Stimulated activated CD4-positive, alpha-beta T cell treated with anti-CD3 and anti-CD28 coated beads, Interleukin-12 subunit alpha, Interleukin-12 subunit beta, amount 100 ng/mL, for 24 hours (primary cell): ENCODE measurements at places on chromosomes 1 and 21.

DNA sequence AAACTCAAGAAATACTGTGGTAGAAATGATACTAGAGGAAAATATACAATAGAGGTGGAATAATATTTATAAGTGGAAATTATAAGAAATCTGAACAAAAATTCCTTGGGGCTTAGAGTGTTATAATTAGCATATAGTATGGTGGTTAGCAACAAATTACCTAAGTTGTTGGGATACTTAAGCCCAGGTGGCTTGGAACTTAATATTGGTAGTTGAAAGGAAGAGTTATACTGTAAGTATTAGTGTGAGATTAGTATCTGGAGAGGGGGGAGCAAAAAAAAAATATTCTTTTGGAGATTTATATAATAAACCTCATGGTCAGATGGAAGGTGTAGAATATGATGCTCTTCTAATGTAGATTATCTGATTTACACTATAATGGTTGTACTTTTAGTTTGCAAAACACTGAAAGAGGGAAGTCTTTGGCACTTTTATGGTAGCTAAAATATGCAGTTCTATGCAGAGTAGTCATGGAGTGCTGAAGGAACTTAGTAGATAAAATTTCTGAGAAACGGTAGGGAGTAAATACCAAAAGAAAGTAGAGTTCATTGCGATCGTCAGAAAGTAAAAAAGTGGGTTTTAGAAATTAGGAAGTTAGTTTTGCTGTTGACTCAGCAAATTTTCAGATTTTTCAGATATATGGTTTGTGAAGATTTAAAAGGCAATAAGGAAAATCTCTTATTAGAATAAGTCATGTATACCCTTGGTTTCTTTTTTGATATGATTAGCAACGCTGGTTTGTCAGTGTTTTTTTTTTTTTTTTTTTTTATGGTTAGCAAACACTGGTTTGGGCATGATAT lies 45.7 kb downstream of the MTF2 start:
- DNase-seq = no peak

- DNase-seq = no peak
Measured at GRCh38 chr1:44412601-44413000, 7.5 kb downstream of the RNF220 start.

- DNase-seq = no peak
Measured at GRCh38 chr21:30256100-30256499, 26.6 kb downstream of the KRTAP24-1 start.

DNA sequence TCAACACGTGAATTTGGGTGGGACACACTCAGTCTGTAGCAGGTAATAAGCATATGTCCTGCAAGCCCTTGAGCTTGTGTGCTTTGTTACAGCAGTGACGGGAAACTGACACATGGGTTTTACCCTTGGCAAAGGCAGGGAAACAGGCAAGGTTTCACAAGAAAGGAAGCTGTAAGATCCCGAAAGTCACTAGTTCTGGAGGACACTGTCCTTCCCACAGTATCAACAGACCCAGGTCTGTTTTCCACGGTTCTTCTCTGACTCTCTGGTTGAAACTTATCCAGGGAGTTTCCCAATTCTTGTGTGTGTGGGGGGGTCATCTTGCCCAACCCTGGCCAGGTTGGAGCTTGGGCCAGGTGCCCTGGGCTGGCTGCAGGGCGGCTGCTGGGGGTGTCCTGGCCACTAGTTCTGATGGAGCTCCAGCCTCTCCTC lies 29.3 kb upstream of the ZBTB21 start:
- DNase-seq = no peak

DNA sequence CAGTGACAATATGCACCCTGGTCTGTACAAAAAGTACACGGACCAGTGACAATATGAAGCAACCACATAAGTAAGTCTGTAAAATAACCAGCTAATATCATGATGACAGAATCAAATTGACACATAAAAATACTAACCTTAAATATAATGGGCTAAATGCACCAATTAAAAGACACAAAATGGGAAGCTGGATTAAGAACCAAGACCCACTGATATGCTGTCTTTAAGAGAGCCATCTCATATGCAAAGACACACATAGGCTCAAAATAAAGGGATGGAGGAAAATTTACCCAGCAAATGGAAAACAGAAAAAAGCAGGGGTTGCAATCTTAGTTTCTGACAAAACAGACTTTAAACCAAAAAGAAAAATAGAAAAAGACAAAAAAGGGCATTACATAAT lies 70.4 kb upstream of the VCAM1 start:
- no peak for DNase-seq

GRCh38 chr1:161772397-161772796 lies 6.3 kb downstream of the ATF6 start:
- DNase-seq = no peak

- DNase-seq = no peak
Measured at GRCh38 chr1:243286409-243287122, 30.7 kb downstream of the SDCCAG8 start.

- no peak for DNase-seq
Measured at GRCh38 chr1:6281511-6282402, 20.9 kb upstream of the GPR153 start.

DNA sequence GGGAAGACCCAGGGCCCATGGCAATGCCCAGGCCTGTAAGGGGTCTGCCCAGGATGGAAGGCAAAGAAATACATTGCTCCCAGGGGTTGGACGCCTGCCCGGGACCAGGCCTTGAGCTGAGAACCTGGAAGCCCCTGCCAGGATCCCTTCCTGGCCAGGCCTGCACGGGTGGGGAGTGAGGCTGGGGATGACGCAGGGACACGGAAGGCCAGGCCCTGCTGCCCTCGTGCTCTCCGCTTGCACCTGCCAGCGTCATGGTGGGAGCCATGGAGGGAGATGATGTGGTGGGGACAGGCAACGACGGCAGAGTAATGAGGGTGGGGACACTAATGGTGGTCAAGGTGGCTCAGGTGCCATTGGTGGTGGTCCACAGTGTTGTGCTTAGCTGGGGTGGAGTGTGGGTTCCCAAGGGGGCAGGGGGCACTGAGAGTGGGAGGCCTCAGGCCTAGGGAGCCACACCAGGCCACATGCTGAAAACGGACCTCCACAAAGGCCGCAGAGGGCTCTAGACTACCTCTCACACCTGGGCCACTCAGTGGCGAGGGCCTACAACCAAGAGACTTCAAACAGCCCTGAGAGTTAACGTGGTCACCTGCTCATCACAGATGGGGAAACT lies 4.3 kb downstream of the HES3 start:
- no peak for DNase-seq

GRCh38 chr1:204678721-204679475 lies 6.6 kb downstream of the LRRN2 start:
- no peak for DNase-seq

DNA sequence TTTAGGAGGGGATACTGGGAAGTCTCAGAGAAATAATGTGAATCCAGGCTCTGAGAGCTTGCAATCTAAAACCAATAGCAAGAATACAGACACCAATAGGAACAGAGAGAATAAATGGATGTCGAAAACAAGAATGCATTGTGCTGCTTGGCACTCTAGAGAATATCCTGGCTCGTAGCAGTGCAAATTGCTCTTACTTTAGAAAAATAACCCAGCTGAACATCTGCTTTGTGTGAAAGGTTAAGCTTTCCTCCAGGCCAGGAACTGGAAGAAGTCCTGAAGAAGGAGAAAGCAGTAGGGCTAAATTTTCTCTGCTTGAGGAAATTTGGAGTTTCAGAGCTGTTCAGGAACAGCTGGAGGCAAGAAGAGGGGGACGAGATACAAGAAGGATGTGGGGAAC lies 382.3 kb downstream of the HHIPL2 start:
- DNase-seq = no peak

GRCh38 chr1:161304927-161305866 lies 4.6 kb downstream of the MPZ start:
- DNase-seq = no peak

- no peak for DNase-seq
Measured at GRCh38 chr1:164796916-164797315, 237.9 kb downstream of the PBX1 start.

- no peak for DNase-seq
Measured at GRCh38 chr1:1176931-1177330, 3.3 kb downstream of the TTLL10 start.

DNA sequence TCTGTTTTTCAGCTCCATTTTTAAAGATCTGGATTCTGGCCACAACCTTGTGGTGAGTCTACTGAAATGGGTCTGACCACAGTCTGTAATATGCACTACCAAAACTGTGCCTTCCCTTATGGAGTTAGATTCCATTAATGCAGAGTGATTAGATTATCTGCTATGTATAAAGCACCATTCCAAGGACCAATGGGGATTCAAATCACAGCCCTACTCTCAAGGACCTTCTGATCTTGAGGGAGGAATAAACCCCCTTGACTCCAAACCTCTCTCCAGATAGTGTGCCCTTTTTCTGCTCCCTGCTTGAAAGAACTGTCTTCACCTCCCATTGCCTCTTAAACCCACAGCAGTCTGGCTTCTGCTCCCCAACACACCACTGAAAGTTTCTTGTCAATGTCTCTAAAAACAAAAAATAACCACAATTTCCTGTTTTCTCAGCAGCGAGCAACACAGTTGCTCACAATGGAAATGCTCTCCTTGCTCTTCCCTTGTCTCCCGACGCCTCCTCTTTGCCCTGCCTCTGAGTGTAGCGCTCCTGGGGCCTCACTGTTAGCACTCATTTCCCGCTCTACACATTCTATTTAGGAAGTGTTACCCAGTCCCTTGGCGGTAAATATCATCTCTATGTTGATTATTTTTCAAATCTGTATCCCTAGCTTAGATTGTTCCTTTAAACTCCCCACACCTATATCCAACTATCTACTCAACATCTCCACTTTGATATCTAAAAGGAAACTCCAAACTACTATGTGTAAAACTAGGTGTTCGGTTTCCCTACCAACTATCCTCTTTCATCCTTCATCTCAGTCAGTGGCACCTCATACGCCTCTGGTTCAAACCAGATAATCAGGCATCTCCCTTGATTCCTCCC lies 13.6 kb downstream of the PCNX2 start:
- no peak for DNase-seq

GRCh38 chr21:29708401-29708800 lies 231.4 kb downstream of the GRIK1 start:
- no peak for DNase-seq

DNA sequence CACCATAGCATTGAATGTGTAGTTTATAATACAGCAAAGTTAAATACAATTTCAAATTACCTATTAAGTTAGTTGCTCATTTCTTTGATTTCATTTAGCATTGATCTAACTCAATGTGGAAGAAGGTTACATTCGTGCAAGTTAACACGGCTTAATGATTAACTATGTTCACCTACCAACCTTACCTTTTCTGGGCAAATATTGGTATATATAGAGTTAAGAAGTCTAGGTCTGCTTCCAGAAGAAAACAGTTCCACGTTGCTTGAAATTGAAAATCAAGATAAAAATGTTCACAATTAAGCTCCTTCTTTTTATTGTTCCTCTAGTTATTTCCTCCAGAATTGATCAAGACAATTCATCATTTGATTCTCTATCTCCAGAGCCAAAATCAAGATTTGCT lies at the start of gene ANGPTL3:
Gene ANGPTL3 (plus strand): TSS at position 240 of the 400 bp plus-strand sequence. CDS start 47 bp downstream, at position 287.
- no peak for DNase-seq

GRCh38 chr1:211684791-211685190 lies 9.4 kb upstream of the NEK2 start:
- no peak for DNase-seq

DNA sequence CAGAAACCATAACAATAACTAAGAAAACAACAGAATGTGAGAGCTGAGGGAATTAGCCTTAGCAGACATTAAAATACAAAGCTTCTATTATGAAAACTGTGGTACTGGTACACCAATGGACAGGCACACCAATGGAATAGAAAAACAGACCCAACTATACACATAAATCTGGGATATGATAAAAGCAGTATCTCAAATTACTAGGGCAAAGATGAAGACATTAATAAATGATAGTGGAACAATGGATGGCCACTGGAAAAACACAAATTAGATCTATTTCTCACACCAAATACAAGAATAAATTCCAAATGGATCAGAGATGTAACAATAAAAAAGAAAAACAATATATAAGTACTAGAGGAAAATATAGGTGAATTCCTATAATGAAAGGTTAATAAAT lies 65.4 kb upstream of the SLFNL1 start:
- no peak for DNase-seq

- no peak for DNase-seq
Measured at GRCh38 chr1:39065542-39065941, 39.4 kb downstream of the NDUFS5 start.

DNA sequence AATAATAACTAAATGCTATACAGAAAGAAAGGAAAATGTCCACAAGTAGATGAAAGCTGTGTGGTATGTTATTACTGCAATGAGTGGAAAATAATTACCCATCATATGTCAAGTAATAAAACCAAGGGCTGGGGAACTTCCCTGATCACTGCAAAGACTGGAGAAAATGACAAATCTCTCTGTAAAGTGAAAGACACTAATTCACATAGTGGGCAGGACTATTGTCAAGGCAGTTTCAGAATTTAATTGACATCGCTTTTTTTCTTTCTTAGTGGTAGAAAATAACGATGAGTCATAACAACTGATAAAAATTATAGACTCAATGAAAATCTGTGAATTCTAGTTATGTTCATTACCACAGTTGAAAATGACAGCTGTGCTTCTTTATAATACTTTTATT lies 153.7 kb upstream of the ST6GALNAC5 start:
- DNase-seq = no peak

- no peak for DNase-seq
Measured at GRCh38 chr1:153361480-153362109, 3.9 kb downstream of the S100A9 start.

DNA sequence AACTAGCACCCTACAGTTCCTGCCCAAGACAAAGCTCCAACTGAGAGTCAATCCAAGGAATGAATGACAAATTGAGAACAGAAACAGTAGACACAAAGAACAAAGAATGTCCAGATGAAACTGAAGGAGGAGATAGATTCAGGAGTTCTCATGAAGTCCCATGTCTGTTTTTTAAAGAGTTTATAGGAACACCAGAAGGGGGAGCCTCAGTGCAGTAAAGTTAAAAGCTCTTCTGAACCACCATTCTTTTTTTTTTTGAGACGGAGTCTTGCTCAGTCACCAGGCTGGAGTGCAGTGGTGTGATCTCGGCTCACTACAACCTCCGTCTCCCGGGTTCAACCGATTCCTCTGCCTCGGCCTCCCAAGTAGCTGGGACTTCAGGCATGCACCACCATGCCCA lies 323.6 kb downstream of the MRPL39 start:
- no peak for DNase-seq

DNA sequence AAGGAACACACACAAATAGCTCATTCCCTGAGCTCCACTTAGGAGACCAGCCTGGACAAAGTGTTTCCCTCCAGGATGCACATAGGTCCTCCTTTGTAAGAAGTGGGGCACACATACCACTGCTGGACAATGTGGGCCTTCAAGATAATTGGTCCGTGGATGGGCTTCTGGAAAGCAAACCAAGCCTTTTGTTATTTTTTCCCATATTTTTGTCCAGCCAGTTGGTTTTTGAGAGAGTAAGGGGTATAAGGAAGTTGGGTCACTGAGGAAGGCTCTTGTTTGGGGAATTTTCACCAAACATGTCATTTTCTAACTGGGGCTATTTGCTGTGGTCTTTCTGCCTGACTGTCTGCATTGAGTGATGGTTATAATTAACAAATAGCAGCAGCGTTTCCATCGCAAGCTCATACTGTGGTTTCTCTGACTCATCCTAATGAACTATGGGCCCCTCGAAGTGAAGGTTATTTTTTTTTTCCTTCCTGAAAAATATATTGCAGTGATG lies 306.3 kb upstream of the DUSP10 start:
- DNase-seq = no peak

GRCh38 chr1:29851691-29852090 lies 615.4 kb downstream of the PTPRU start:
- DNase-seq = no peak

GRCh38 chr1:41466146-41466545 lies 18.3 kb downstream of the EDN2 start:
- DNase-seq = no peak
